ENCODE measurements at places on chromosomes 3 and 15.
A peak's percentile ranks its signal among the peaks of the same experiment; 100 is the strongest.

DNA sequence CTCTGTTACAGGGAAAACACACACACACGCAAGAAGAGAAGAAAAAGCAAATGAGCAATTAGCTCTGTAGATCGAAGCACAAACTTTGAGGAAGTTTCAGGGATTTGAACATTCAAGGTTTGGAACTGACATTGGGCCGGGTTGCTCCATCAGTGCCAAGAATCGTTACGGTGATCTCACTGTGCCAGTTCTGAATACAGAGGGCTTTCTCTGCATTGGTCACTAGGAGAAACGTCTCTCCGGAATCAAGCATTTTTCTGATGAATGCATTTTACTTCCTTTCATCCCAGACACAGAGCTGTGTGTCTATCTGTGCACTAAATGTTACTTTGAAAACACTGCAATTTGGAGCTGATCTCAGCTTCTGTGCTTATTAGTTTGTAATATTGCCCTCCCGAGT is 11.2 kb downstream of the HRH1 start:
- DNase-seq, result no peak

GRCh38 chr15:67917037-67917436 is 77.2 kb upstream of the RNU6-1 start:
- DNase-seq, result no peak

DNA sequence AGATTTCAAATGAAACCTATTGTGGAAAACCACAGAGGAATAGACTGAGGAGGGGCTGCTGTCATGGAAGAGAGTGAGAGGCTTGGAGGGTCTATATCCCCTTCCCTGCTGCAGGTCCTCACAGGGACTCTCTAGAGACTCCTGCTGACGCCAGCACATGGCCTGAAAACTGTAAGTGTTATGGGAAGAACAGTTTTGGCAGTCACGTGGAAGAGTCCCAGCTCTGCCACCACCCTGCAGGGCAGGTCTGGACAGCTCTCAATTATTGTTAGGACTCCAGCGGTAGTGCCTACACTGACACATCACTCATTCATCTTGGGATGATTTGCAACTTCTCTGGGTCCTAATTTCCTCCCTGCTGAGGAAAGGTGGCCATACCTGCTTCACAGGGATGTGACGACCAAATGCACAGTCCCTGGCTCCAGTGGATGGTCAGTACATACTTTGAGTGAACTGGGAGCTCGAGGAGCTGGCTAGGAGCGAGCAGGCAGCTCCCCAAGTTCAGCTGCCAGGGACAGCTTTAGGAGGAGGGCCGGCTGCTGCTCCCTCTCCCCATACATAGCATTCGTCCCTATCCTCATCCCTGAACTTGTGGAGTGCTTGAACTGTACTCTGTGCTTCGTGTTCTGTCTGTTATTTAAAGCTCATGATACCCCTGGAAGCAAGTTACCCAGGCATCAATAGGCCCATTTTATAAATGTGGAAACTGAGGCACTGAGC is 49.2 kb downstream of the CTXND1 start:
- no peak for DNase-seq

DNA sequence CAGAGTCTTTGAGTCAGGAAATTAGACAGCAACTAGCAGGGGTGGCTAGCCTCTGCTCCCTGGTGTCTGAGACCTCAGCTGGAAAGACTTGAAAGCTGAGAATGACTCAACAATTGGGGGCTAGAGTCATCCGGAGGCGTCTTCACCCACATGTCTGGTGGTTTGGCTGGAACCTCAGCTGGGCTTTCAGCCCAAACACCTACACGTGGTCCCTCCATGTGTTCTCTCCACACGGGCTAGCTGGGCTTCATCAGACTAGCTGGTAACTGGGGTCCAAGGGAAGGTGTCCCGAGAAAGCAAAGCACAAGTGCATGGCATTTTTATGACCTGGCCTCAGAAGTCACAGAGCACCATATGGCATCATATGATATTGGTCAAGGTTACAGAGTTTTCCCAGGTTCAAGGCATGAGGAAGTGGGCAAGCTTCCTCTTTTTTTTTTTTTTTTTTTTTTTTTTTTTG is 19.9 kb upstream of the ABHD2 start:
- DNase-seq, result no peak

DNA sequence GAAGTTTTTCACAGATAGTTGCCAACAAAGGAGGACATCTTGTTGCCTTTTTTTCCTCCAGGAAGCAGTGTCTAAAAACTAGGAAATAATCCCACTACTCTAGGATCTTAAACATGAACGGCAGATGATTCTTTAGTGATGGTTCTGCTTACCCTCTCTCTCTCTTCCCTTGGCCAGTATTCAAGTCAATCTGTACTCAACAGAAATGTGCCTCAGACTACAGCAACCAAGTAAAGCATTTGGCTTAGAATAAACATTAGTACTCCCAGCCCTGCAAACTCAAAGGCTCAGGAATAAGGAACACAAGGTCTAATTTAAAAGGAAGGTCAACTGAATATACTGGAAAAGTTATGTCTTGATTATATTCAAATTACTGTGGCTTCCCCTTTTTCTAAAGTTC is 8.7 kb downstream of the NPTN start:
- no peak for DNase-seq

DNA sequence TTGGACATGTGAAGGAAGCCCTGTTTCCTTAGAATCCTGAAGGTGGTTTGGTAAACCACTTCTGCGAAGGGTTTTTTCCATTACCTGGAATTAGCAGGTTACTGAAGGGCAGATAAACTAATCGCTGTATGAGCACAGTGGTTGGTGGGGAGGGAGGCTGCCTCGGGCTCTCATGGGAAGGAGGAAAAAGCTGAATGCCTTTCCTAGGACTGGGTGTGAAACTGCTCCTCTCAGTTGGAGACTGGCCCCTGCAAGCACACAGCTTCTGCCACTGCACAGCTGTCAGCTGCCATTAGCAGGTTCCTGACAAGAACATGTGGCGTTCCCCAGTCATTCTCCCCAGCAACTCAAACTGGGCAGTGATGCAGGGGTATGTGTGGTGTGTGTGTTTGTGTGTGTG is 376.3 kb downstream of the GAP43 start:
- DNase-seq, result no peak

DNA sequence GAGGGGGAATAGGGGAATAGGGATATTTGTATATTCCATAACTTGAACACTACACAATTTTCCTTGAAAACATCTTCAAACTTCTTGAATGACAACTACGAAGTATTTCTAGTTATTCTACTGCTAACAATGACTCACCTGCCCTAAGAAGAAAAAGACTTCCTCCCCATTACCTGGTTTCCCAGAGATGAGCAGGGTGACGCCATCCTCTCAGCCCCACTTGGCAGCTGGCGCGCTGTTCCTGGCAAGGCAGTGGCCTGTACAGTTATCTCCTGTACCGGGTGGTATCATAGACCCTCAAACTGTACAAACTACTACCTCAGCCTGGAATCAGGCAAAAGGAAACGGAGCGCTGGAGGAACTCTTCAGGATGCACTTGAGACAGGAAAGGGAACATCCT is 10.4 kb downstream of the WDR82 start:
- peak; percentile 47 for DNase-seq

GRCh38 chr3:73781541-73781940 is 156.8 kb upstream of the PDZRN3 start:
- DNase-seq, result no peak

DNA sequence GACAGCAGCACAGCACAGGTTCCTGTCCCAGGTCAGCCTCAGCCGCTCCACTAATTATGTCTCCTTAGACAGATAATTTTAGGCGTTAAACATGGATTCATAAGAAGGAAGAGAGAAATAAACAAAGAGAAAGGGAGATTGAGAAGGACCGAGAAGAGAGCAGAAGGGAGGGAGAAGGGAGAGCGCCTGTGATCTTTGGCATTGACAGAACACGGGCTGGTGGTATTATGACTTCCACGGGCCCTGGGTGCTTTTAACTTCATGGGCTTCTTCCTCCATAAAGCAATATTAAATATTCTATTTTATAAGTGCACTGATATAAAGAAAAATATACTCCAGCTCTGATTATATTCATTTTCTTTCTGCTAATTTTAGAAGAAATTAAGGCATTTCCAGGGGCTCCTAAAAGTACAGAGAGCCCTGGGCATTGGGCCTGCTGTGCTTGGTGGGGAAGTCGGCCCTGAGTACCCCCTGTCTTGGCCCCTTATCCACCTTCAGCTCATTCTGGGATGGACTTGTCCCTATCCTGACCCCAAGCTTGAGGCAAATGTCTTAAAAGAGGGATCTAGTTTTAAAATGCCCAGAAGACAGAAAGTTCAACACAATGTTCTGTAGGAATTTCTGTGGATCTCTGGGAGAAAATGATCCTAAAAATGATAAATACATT is 135.3 kb downstream of the MEX3B start:
- no peak for DNase-seq

DNA sequence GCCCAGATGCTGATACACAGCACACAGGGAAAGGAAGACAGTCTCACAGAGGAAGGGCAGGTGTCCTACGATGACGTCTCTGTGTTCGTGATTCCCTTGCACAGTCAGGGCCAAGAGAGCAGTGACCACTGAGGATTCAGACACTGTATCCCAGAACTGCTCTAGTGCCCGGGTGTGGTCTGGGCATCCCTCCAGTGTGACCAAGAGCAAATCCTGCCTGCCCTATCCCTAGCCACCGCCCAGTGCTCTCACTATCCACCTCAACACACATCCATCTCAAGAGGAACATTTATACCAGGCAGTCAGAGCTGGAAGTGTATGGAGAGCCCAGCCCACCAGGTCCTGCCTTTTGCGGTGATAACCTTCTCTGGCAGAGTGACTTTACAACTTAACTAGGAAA is 4.1 kb downstream of the PPM1M start:
- no peak for DNase-seq

DNA sequence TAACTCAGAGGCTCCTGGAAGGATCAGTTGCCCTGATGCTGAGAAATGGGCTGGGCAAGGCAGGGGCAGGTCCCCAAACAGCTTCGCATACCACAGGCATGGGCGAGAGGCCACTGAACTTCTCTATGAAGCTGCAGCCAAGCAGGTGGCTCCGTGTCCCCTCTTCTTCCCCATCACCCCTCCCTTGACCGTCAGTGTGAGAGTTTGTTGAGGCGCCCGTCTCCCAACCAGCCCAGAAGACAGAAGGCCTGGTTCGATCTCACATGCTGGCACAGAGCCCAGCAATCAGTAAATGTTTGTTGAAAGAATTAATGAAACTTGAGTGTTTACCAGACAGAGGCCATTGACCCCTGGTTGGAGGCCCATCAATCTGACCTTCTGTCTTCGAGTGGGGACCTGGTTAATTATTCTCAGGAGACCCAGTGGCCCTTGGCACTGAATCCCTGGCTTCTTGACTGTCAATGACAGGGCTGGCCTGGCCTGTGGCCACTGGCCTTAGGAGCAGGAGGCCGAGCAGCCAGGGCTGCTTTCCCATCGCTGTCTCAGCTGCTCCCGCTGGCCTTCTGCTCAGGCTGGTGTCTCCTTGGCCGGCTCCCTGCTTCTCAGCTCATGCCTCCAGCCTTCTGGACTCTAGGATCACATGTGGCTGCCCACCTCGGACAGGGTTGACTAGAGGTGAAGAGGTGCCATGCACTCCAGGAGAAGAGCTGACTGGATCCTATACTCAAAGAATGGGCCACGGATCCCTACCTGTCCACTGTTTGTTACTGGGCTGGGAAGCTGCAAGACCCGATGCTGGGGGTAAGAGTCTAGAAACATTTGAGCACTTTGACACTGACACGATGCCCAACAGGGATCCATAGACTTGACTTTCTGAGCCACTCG is 113.4 kb downstream of the ASB7 start:
- no peak for DNase-seq

DNA sequence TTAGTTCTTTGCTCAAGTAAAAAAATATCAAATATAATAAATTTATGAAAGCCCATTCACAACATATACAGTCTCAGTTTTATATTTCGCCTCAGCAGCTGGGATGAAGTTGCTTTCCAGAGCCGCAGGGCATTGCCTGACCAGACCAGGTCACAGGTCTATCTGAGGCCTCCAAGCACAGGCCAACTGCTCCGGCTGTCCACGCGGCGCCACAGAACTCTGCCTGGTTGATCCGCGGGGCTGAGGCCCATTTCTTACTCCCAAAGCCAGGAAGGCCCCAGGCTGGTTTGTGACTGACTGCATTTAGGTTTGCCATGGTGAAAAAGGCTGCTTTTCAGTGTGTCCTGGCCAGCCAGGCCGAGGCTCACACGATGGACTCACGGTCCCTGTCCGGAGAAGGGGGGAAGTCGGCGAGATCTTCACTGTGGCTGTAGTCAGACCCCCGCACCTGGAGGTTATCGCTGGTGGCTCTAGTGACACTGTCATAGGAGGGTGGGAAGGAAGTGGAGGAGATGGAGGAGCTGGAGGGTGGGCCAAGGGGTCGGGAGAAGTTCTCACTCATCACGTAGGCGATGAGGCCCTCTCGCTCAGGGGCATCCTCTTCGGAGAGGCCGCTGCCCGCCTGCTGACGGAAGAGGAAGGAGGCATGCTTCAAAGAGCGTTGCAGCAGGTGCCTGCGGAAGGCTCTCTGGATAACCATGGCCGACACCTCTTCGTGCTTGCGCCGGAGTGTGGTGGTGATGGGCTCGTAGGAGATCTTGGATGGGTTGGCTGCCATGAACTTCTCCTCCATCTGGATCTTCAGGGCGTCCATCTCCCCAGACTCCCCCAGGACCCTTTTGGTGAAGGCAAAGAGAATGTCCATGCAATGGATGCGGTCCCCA is 54.1 kb downstream of the EXOG start:
- DNase-seq, result no peak

GRCh38 chr15:85685356-85685755 is 109.4 kb downstream of the KLHL25 start:
- no peak for DNase-seq

GRCh38 chr3:12840591-12841148 is 695 bp downstream of the RPL32 start:
- DNase-seq, result no peak

DNA sequence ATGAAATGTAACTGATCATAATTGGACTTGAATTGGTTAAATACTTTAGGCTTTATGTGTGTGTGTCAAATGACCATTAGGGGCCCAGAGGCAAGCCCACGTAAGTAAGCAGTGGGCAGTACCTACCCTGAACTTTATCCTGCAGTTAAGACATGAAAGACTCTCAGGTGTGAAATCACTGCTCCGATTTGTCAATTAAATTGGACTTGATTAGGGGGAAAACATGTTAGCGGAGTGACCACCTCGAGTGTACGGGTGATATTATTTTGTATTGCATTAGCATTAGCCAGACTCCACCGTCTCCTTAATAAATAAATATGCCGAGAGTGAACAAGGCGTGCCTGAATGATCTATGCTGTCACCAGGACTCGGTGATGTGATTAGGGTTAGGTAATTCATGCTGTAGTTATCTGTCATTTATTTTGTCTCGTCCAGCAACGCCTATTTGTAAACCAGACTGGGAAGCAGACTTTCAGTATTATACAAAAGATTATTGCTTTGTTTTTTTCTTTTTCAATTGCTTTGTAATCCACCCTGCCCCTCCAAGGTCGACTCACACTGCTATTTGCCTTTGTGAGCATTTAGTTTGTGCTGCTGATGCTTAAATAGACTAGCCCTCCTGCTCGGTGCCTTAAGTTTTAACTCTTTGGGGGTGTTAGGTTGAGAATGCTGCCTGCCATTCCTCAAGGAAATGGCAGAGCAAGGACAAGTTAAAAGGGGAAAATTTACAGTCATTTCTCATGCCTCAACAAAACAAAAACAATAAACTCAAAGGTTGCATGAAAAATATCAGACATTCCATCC is 1.8 kb downstream of the RBMS3 start:
- no peak for DNase-seq

Data from activated T-cell treated with anti-CD3 and anti-CD28 coated beads for 4 hours (primary cell).